ENCODE measurements at places on chromosomes 1 and 21. TPM values are rescaled to one million over a fixed set of nuclear protein-coding genes. Genes with fewer than 3 reads are reported as not detected.

Gene OLIG2
- total RNA-seq = not detected

Gene SYT2
- not detected for total RNA-seq

Gene HCN3
- not detected for total RNA-seq

- no peak for DNase-seq
Measured at GRCh38 chr1:54331843-54332463, 74.2 kb downstream of the SSBP3 start.

GRCh38 chr1:168888418-168888817 lies 159.4 kb upstream of the DPT start:
- no peak for DNase-seq

GRCh38 chr1:154427173-154428139 lies 22.3 kb downstream of the IL6R start:
- DNase-seq = peak; percentile 64

- DNase-seq = no peak
Measured at GRCh38 chr1:206464456-206464964, 5.8 kb upstream of the IKBKE start.

DNA sequence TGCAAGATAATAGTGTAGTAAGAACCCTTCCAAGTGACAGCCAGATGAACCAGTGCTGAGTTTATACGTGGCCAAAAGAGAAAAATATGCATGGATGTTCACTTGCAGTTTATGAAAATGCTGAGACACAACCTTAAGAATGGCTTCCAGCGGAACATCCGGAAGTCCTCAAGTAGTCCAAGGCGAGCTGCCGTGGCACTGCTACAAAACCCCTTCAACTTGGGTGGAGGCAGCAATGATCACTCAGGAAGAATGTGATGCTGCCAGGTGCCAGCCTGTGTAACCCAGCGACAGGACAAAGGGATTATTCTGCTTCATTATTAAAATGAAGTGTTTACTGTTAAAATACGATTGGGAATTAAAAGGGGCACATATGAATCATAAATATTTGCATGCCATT lies 179.6 kb downstream of the RUNX1 start:
- no peak for DNase-seq

DNA sequence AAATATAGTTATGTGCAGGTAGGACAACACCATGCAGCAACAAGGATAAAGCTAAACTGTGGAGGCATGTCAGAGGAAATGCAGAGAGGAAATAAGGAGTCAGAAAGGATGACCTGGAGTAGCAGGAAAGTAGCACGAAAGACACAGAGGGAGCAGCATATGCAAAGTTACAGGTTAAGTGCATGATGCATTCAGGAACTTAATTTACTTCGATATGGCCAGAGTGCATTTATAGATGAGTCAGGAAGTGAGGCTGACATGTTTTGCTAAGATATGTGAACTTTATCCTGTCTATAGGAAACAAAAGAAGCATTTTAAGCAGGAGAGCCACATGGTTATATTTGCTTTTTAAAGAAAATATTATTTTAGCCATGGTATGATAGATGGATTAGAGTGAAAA lies 15.4 kb upstream of the MUTYH start:
- DNase-seq = no peak

Data from uterus (tissue), 4 donors.